ENCODE measurements at places on chromosomes 16 and 17.

DNA sequence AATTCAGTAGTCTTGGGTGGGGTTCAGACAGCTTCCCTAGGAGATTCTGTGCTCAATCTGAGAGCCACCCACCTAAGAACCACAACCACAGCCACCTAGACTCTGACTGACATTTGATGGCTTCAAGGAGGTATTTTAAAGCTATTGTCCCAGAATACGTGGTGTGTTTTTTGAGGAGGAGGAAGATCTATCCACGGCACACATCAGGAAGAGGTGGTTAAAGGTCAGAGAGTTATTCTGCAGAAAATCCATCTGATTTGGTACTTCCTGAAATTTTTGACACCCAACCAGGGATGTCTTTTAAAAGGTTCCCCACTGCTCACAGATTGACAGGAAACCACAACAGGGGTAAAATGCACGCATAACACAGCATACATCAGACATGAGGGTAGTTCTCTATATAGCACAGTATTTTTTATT lies 25.1 kb downstream of the SMARCE1 start:
- peak; percentile 43 for DNase-seq

GRCh38 chr16:25134166-25134700 lies 22.7 kb downstream of the LCMT1 start:
- no peak for DNase-seq

GRCh38 chr17:39165841-39166349 lies at the start of gene ARL5C:
TSS of gene ARL5C (minus strand) at chr17:39166161. CDS start at chr17:39165760, 401 bp downstream.
- DNase-seq: no peak

DNA sequence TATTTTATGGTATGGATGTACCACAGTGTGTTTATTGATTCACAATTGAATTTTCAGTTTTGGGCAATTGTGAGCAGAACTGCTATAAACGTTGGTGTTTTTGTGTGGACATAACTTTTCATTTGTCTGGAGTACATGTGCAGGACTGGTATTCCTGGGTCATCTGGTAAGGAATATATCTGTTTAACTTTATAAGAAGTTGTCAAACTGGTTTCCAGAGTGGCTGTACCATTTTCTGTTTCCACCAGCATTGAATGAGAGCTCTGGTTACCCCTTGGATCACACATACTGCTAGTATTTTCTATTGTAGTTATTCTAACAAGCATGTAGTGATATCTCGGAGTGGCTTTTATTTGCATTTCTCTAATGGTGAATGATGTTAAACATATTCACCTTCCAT lies 24.3 kb downstream of the TMEM238L start:
- DNase-seq: no peak

GRCh38 chr16:21264571-21265036 lies 13.5 kb downstream of the CRYM start:
- no peak for DNase-seq

- peak; percentile 28 for DNase-seq
Measured at GRCh38 chr16:81797443-81797842, 18.4 kb downstream of the PLCG2 start.

DNA sequence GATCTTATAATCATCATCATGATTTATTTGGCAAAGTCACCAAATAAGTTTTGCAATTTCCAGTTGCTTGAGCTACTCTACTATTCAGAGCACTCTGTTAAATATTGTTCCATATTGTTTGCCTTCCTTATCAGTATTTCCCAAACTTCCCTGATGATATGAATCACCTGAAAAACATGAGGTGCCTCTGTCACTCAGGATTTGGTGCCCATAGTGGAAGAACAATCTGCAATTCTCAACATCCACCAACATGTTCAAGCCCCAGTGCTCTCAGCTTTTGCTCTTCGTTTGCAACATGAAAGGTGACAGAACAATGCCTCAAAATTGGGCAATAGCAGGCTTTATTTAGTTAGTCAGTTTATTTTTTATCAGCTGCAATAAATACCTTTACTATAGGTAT lies 28.6 kb upstream of the WSB1 start:
- DNase-seq: no peak

DNA sequence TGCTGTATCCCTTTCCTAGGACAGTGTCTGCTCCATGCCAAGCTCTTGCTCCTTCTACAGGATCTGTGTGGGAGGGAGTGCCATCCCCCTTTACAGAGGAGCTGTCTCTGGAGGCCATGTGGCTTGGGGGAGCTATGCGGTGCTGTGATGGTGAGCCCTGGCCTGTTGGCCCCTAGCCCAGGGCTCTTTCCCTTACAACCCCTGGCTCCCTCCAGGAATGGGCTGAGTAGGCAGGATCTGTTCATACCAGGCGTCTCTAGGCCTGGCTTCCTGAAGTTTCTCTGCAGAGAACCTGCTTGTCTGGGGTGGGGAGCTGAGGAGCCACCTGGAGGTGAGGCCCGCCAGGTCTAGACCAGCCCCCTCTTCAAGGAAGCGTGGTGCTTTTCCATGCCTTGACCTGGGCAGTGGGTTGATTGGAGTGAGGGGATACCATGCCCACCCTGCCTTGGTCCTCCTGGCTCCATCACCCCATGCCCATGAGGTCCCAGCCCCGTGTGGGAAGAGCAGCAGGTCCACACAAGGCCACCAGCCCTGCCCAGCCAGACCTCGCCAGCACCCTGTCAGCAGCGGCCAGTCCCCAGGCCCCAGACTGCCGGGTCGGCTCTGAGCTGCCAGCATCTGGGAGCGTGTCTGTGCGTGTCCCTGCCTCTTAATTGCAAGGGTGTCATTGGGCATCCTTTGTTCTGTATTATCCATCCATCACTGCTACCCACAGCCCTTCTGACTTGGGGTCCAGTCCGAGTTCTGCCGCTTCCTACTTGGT lies 14.7 kb downstream of the LLGL2 start:
- no peak for DNase-seq

- DNase-seq: no peak
Measured at GRCh38 chr17:13253733-13254410, 236.0 kb upstream of the ELAC2 start.

DNA sequence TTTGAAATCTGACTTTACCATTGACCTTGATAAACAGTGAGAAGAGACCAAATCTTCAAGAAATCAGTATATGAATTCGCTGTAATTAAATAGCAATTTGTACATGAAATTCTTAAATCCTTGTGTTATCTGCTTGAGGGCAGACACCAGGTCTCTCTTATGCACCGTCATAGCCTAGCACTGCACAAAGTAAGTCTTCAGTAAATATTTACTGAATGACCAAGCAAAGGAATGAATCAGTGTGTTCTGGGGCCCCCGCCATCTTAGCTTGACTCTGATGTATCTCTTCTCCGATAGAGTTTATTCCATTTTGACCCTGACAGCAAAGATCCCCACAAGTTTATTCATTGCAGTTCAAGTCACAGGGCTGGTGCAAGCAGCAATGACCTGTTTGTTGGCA lies 328.0 kb downstream of the TMEM114 start:
- no peak for DNase-seq

DNA sequence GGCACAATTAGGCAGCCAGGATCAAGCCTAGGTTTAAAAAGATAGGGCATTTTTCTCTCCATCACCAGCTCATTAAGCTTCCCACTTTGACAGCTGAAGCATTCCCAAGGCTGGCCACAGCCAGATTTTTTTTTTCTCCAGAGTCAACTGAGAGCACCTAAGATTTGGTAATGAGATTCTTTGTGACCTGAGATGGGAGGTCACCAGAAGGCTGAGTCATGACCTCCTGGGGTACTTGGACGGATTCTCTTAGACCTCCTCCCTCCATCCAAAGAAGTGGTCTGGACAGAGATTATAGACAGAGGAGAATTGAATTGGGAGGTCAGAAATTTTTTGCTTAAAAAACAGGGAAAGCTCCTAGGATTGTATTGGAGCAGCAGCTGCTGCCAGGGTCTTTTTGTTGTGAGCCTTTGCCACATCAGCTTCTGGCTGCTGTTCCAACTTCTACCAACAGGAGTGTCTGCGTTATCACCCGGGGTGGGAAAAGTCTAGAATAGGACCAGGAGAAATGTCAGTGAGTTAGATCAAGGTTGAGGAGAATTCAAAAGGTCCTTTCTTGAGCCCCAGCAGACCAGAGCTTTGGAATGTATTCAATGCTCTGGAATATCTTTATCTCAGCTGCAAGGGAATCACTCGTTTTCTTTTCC lies 221.2 kb upstream of the N4BP1 start:
- no peak for DNase-seq

- DNase-seq: no peak
Measured at GRCh38 chr16:58475091-58475619, 24.8 kb upstream of the NDRG4 start.

GRCh38 chr17:80492343-80493136 lies 16.1 kb upstream of the NPTX1 start:
- DNase-seq: no peak

DNA sequence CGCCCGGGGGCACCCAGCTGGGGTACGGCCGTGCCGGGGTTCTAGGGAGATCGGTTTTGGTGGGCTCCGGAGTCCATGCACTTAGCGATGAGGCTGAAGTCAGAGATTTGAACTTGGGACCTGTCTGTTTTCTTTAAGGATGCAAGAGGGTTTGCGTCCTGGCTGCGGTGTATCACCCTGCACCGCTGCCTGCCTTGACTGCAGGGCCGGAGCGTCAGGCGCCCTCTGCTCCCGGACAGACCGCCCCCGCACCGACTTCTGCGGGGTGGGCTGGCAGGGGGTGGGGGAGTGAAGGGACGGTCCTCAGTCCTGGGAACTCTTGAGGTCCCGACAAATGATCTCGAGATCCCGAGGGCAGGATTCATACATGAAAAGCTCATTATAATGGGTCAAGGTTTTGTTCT lies 701 bp downstream of the PDP2 start:
- no peak for DNase-seq

DNA sequence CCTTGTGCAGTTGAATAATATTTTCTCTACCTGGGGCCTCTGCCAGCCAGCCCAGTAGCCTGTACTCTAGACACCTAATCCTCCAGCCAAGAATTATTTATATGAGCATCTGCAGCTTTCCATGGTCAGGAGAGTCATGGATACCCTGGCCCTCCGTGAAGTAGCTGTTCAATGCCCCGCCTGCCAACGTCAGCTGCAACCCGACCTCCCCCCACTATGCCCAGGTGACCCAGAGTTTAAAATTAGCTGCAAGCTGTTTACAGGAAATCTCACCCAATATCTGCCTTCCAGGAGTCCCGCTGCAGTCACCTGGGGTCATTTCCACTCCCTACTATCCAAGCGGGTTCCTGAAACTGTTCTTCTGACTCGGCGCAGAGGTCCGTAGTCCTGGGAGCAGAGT lies 12.3 kb downstream of the SDR42E2 start:
- DNase-seq: no peak

DNA sequence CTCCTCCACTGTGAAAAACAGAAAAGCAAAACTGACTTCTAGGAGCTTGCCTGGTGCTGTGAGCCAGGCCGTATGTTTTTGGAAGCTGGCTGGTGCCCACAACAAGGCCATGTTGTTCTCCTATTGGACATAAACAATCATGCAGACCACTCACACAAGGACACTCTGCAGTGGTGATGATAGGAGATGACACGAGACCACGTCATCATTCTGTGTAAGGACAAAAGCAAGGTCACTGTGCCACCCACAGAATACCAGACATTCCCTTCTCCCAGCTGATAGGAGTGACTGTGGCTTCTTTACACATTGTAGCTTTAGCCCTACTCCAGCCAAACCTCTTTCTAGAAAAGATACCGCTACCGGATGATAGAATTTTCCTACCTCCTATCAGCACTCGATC lies 47.7 kb upstream of the LCMT1 start:
- DNase-seq: no peak

DNA sequence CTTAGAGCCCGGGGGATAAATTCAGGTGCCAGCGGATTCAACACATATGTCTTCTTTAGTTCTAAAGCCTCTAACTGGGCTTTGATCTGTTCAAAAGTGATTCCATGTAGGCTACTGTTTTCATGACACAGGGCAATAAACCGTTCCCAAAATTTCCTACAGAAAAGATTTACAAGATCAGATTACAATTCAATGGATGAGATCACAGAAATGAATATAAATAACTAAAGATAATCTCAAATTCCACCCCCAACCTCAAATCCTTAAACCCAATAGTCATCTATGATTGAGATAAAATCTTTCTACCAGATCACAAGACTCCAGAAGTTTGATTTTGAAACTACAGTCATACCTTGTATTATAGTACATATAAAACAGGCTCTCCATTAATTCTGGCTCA lies 84.3 kb downstream of the CACNG1 start:
- DNase-seq: no peak

DNA sequence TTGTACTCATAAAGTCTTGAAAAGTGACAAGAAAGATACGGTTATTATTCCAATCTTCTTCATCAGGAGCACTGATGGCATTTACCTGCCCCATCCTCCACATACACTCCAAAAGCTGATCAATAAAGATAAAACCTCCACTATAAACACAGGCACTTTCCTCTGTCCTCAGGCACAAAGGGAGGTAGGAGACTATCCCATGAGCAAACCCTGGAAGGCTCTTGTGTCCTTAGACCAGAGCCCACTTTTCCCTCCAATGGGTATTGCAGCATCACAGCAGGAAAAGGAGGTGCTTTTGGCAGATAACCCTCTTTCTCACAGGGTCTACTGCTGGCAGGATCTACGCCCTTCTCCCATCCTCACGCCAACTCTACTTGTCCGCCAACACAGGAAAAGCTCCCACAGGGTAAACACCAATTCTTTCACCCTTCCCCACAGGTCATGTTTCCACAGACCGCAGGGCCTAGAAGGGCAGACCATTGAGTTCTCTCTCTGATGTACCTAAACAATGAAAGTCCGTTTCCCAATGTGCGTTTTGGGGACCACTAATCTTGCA lies 28.7 kb downstream of the NXPH3 start:
- DNase-seq: no peak

DNA sequence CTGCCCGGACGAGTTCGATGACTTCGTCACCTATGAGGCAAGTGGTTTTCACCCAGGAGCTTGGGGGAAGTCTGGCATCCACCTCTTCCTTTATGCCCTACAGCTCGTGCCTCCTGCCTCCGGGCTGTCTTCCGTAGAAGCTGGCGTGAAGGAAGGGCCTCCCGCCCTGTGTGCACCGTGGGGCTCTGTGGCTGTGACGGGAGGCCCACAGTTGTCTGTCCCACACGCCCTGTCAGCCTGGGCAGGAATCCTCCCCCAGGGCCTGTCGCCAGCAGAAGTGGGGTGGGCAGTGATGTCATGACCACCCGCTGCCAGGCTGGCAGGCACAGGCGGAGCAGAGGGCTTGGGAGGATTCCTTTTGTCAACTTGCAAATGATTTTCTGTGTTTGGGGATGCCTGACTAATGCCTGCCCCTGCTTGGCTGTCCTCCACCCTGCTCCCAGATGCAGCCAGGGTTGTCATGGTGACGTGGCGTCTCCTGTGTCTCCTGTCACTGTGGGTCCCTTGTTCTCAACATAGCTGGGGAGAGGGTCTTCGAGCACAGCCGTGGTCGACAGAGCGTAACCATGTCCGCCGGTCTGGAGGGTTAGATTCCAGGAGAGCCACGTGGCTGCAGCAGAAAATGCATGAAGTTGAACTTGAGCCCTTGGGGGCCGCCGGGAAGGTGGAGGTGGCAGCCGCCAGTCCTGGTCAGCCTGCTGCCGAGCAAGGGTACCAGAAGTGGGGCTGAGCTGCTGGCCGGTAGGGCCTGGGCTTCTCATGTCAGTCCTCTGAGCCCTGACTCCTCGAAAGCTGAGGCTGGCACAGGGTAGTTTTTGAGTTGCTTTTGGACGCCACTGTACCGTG lies 46.1 kb downstream of the RAB11FIP3 start:
- DNase-seq: no peak

All from CD4-positive, alpha-beta T cell treated with Interleukin-21 for 1 hour (primary cell).